ENCODE measurements at places on chromosomes 1 and 21.
A peak's percentile ranks its signal among the peaks of the same experiment; 100 is the strongest.

GRCh38 chr1:31815752-31816500, at the start of gene SPOCD1:
SPOCD1 (minus strand) TSS chr1:31816022; CDS start chr1:31815333, 689 bp downstream.
- peak; percentile 83 for DNase-seq

GRCh38 chr1:172002725-172003345, 161.5 kb downstream of the DNM3 start:
- no peak for DNase-seq

DNA sequence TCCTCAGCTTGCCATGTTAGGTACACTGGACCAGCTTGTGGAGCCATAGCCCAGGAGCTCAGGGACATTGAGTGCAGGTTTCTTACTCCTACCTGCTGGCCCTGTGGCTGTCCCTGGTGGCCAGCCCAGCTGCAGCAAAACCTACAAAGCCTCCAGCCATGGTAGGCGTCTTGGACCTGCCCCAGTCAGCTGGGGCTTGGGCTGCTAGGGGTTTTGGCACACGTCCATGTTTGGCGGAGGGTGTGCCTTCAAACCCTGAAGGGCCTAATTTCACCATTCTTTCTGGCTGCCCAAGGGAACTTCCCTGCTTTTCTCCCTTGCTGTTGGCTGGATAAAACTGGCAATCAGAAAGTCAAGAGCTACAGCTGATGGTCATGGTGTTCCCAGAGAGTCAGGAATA, 25.4 kb downstream of the HMGCS2 start:
- DNase-seq = no peak

GRCh38 chr1:76901158-76901767, 34.0 kb downstream of the ST6GALNAC5 start:
- DNase-seq = no peak

DNA sequence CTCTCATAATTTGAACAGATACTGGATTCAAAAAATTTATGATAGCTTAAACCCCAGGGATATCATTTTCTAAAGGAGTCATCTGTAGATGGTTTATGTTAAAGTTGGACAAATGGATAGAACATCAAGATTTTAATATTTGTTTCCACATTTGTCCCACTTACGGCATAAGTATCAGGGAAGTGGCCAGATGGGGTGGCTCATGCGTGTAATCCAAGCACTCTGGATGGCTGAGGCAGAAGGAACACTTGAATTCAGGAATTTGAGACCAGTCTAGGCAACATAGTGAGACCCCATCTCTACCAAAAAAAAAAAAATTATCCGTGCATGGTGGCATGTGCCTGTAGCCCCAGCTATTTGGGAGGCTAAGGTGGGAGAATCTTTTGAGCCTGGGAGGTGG, 229.1 kb downstream of the GPR52 start:
- no peak for DNase-seq

GRCh38 chr1:9421533-9421873, 117.8 kb upstream of the SLC25A33 start:
- DNase-seq = no peak
